ENCODE measurements at places on chromosomes 13 and 19.

DNA sequence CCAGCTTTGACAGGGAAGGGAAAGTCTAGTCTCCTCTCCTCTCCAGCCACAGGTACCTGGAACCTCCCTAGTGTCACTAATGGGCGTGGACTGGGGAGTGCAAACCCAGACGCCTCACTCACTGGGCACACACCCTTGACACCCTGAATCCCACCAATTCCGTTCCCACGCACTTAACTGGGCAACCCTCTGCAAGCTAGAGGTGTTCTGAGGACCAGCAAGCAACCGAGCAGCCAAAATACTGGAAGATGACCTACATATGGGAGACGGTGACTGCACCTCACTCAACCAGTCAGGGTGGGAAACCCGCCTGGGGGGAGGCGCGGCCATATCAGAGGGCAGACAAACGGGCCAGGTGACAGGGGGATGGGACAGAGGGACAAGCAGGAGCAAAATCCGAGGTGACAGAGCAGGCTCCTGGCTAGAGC, 991 bp downstream of the ABHD17A start:
- DNase-seq: no peak

- no peak for DNase-seq
These were observed 39.5 kb downstream of the FAM124A start for GRCh38 chr13:51261610-51262249.

GRCh38 chr13:52887165-52887564, 38.7 kb upstream of the PCDH8 start:
- no peak for DNase-seq

GRCh38 chr19:38742296-38742695, 2.0 kb downstream of the CAPN12 start:
- DNase-seq: no peak

DNA sequence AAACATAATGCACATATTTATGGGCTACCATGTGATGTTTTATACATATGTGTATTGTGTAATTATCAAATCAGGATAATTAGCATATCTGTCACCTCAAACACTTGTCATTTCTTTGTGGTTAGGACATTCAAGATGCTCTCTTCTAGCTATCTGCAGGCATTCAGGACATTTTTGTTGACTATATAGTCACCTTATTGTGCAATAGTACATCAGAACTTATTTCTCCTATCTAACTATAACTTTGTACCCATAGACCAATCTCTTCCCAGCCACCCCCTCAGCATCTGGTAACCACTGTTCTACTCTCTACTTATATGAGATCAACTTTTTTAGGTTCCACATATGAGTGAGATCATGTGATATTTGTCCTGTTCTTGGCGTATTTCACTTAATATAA, 20.3 kb downstream of the ZNF420 start:
- DNase-seq: no peak

- no peak for DNase-seq
These were observed 47.4 kb downstream of the SMAD9 start for GRCh38 chr13:36872621-36873020.

DNA sequence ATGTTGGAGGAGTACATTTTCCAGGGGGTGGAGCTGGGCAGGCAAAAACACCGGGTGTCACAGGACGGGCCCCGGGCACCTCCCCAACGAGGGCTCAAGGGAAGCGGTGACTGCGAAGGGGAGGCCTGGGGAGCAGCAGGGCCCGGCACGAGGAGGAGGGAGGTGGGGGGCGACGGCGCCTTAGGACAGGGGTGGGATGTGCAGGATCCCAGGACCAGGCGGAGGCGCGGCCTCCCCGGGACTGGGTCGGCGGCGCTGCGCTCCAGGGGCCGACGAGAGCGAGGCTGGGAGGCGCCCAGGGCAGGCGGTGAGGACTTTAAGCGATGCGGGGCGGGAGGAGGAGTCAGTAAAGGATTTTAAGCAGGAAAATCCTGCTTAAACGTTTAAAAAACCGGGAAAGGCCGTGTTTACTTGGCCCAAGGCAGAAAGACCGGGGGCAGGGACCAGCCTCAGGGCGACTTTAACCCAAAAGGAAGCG, 427 bp downstream of the ZNF160 start:
- no peak for DNase-seq

DNA sequence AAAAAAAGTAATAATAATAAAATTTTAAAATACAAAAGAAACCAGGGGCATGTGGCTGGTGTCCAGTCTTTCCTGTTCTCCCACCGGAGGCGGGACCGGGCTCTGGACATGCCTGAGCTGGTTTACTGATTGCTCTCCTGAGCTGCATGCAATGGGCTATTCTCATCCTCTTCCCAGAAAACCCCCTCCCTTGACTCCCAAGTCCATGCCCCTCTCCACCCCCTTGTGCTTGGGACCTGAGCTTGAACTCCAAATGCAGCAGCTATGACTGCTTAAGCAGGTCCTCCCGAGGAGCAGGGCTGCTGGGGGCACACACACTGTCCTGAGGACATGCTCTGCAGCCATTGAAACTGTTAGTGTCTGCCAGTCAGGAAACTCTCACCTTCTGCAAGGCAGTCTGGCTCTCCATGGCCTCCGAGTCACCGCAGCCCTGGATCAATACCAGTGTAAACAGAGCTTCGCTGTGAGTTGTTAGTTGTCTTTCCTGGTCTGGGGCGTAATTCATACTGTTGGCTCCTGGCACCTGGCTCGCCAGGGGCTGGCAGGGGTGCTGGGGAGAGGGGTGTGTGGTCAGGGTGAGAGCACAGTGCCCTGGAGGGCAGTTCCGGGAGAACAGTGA, 41.6 kb upstream of the CHST8 start:
- DNase-seq: no peak

DNA sequence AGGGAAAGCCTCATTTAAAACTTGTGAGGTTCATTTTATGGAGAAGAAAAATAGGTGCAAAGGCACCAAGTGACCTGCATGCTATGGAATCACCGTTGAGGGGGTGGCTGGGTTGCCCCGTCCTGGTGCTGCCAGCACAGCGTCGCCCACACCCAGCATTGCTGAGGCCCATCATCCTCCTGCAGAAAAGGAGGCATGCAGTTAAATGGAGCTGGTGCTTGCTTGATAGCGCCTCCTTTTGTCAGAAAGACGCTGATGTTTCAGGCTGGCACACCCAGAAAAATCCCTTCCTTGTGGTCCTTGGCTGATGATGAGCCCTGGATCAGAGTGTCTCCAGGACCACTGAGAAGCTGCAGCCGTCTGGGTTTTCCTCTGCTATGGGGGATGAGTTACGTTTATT, 36.9 kb downstream of the DHRS12 start:
- no peak for DNase-seq

DNA sequence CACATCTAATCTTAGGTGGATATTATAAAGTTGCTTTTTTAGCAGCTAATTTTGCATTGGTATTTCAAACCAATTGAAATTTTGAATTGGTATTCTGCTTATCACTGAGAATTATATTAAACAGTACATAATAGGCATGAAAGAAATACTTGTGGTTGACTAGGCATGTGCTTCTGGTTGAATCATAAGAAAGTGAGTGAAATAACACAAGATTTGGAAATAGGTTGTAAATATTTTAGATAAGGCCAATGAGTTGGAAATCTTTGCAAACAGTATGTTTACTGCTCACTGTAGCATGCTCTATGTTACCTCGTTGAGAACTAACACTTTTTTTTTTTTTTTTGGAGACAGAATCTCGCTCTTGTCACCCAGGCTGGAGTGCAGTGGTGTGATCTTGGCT, 66.8 kb upstream of the RFC3 start:
- DNase-seq: no peak

- DNase-seq: no peak
These were observed 13.2 kb downstream of the SPINT2 start for GRCh38 chr19:38277549-38277948.

- DNase-seq: no peak
These were observed 1251.9 kb upstream of the SLC10A2 start for GRCh38 chr13:104318121-104318520.

DNA sequence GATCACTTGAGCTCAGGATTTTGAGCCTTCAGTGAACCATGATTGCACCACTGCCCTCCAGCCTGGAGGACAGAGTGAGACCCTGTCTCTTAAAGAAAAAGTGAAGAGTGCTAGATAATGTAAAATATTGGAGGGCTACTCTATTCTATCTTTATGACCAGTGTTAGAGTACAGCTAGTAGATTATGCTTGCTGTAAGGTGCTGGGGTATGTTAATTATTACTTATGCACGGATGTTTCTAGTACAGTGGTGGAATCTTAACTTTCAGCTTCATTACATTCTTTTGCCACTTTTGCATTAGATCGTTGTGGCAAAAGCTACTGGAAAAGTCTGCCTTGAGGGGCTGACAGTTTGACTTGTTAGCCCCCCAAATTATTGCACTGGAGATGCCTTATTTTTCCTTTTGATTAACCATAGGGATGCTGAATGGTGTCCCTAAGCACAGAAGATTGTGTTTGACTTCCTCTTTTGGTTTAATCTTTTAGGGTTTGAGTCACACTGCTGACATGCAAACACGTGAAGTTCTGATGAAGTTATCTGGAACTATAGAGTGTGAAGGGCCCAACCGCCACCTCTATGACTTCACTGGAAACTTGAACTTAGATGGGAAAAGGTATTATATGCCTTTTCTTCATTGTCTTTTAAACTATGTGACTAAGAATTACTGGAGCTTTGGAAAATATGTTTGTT, 169.8 kb downstream of the ATP8A2 start:
- DNase-seq: no peak

DNA sequence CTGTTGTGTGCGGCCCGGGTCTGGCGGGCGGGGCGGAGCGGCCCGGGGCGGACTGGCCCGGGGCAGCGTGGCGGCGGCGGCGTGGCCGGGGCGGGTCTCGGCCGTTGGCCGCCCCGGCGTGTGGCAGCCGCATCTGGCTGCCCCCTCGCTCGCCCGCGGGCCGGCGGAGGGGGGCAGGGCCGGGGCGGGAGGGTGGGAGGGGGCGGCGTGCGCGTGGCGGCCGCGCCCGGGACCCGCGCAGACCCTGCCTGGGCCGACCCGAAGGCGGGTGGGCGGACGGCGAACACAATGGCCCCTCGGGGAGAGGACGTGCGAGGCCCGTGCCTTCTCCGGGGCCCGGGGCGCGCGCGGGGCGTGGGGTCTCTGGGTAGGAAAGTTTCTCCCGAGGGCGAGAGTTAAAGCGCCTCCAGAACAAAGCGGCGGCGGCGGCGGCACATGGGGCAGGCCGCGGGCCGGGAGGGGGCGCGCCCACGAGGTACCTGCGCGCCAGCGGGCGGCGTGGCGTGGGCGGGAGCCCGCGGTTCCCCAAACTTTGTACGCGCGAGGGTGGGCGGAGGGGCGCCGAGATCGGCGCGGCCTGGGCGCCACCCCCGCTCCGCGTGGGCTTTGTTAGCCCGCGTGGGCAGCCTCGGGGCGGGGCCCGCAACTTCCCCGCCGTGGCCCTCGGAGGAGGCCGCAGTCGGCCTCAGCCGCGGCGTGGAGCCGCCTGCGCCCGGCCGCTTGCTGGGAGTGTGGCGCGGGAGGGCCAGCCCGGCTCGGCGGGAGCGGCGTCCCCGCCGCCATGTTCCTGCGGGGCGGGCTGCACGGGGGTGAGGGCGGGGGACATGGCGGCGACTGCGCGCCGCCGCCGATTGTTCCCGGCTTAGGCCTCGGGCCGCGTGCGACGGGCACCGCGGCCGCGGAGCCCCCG, 764 bp downstream of the MIR17HG start:
- no peak for DNase-seq

GRCh38 chr19:32816555-32817099, 52.9 kb downstream of the SLC7A9 start:
- no peak for DNase-seq

GRCh38 chr19:17829855-17830566, 8.7 kb upstream of the INSL3 start:
- no peak for DNase-seq

DNA sequence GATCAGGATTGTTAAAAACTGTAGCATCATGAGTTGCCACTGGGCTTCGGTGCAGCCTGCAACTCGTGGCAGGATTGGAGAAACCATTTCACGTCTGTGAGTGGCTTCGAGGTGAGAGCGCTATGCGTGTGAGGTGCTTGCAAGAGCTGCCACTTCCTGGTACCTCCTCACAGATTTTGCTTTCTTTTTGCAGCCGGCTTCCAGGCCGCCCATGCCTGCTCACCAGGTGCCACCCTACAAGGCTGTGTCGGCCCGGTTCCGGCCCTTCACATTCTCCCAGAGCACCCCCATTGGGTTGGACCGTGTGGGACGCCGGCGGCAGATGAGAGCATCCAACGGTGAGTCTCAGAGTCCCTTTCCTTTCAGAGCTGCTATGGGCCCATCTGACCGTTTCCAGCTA, 57.9 kb upstream of the C1QTNF9 start:
- DNase-seq: no peak

GRCh38 chr13:80363890-80364503, 23.1 kb upstream of the SPRY2 start:
- DNase-seq: no peak

DNA sequence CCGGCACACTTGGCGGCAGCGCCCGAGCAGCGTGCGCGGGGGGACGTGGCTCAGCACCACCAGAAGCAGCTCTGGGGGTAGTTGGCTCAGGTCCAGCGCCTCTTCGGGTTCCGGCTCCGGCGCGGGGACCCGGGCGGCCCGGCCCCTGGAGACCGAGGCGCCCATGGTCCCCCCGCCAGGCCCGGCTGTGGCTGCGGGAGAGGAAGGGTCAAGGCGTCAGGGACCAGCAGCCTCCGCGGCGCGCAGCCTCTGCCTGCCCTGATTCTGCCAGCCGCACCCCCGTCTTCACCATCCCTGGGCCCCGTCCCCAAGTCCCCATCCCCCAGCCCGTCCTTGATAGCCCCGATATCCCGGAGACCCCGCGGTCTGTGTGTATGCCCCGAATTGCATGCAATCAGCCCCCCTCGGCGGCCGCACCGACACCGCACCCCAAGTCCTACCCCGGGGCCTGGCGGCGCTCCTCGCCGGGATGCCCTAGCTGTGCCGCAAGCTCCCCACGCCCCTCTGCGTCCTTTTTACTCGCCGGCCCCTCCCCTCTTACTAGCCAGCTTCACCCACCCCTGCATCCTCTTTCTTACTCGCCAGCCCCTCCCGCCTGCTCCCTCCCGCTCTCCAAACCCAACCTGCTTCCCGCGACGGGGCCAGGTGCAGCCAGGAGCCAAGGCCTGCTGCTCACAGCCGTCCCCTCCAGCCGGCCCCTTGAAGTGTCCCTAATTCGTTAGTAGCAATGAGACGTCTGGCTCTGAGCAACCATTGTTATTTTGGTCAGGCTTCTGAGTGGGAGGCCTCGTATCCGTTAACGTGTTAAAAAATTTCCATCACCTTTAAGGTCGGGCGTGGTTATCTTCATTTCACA, at the start of gene FBXO27:
TSS of gene FBXO27 (minus strand) at position 487 of the 856 bp plus-strand sequence. CDS start at position 165, 322 bp downstream.
- DNase-seq: no peak

GRCh38 chr13:97506511-97506910, 72.5 kb downstream of the RAP2A start:
- no peak for DNase-seq

- no peak for DNase-seq
These were observed 34.4 kb downstream of the VSTM1 start for GRCh38 chr19:54029301-54029700.

DNA sequence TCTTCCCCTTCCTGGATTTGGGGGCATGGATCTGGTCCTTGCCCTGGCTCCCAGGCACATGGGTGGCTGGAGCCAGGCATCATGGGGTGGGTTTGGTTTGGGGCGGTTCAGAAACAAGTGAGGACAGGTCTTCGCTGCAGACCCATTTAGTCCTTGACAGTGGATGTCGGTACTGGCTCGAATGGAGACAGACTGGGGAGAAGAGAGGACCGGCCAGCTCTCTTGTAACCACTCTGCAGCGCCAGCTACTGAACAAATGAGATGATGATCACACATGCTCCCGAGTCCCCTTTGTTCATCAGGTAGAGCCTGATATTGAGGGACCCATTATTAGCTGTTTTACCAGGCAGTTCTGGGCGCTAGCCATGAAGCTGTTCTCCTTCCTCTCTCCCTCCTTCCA, 64.5 kb downstream of the CHST8 start:
- DNase-seq: no peak

GRCh38 chr19:16470541-16470910, 1.2 kb downstream of the EPS15L1 start:
- no peak for DNase-seq
